GM12865 (cell line): ENCODE measurements at places on chromosomes 2 and 18.

- no peak for DNase-seq
Observed at GRCh38 chr2:234996941-234997270, 45.1 kb downstream of the SH3BP4 start.

- DNase-seq: peak; percentile 46
Observed at GRCh38 chr2:147327613-147328012, 517.2 kb upstream of the ACVR2A start.

GRCh38 chr18:69992776-69993175 lies 45.1 kb upstream of the CD226 start:
- DNase-seq: no peak

- DNase-seq: no peak
Observed at GRCh38 chr18:45913276-45913675, 53.9 kb downstream of the EPG5 start.
